Psoas muscle (tissue), 8 donors: ENCODE measurements at places on chromosomes 4 and X. TPM values are rescaled to one million over a fixed set of nuclear protein-coding genes. Genes with fewer than 3 reads are reported as not detected.

DNA sequence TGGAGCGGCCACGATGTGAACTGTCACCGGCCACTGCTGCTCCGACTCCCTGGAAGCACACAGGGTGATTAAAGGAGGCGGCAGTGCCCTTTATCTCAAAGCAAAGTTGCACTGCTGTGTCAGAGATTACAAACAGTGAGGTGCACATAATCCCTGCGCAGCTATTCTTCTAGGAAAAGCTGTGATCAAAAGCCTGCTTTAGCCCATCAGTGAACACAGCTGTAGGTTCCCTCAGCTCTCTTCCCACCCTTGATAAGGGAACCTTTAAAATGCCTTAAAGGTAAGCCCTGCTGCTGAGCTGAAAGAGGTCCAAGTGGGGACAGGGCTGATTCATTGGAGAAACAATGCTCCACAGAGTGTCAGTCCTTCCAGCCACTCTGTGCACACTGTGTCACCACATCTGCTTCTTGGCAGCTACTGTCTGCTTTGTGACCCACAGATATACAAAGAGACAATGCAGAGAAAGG is 127.6 kb downstream of the EIF4E start:
- DNase-seq: no peak
- no peak overlapping the region for H3K4me3 ChIP-seq
- no peaks in the 10 kb centered on the region for H3K27me3 ChIP-seq
- no peak overlapping the region for H3K27ac ChIP-seq

GRCh38 chr4:189124149-189124758 is 816.4 kb upstream of the FRG1 start:
- no peak for DNase-seq
- H3K27ac ChIP-seq: no peak overlapping the region
- H3K36me3 ChIP-seq: no peaks in the 10 kb centered on the region
- no peak overlapping the region for H3K4me3 ChIP-seq
- H3K4me1 ChIP-seq: no peaks in the 10 kb centered on the region

DNA sequence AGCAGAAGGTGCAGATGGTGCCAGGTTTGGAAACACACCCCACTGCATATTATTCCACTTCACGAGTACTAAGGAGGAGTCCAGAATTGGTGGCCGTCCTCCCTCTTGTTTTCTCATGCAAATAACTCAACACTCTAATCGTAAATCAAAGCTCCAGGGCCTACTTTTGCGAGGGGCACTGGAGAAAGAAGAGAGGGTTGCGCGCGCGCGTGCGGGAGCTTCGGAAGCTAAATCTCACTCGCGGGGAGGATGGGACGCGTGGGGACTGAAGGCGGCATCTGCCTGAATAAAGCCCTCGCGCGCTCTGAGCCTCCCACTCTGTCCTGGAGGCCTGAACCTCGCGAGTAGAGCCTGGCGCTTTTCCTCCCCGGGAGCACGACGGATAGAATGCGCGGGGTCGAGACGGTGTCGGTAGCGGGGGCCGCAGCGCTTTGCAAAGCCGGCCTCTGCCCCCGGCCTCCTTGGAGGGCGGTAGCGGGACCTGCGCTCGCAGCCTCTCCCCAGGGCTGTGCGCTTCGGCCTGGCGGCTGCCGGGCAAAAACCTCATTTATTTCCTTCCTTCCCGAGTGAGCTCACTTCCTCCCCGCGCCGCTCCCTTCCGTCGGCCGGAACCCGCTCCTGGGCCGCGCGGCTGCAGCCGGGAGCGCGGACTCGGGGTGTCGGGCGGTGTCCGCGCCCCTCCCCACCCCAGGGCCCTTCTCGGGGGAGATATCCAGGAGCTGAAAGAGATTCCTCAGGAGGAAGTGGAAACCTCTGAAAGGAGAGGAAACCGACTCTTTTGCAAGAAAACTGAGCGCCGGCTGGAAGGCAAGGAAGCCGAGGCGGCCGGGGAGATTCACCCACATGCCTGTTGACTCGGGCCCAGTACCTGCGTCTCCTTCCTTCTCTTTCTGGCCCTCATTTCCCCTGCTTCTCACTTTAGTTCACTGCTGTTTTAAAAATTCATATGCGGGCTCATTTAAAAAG is 20.7 kb downstream of the HAND2 start:
- H3K27me3 ChIP-seq: peaks cover 19% of the 10 kb centered on the region
- H3K36me3 ChIP-seq: no peaks in the 10 kb centered on the region
- H3K4me3 ChIP-seq: peak overlapping the region; percentile 60
- DNase-seq: no peak
- H3K4me1 ChIP-seq: no peaks in the 10 kb centered on the region
- no peak overlapping the region for H3K27ac ChIP-seq

DNA sequence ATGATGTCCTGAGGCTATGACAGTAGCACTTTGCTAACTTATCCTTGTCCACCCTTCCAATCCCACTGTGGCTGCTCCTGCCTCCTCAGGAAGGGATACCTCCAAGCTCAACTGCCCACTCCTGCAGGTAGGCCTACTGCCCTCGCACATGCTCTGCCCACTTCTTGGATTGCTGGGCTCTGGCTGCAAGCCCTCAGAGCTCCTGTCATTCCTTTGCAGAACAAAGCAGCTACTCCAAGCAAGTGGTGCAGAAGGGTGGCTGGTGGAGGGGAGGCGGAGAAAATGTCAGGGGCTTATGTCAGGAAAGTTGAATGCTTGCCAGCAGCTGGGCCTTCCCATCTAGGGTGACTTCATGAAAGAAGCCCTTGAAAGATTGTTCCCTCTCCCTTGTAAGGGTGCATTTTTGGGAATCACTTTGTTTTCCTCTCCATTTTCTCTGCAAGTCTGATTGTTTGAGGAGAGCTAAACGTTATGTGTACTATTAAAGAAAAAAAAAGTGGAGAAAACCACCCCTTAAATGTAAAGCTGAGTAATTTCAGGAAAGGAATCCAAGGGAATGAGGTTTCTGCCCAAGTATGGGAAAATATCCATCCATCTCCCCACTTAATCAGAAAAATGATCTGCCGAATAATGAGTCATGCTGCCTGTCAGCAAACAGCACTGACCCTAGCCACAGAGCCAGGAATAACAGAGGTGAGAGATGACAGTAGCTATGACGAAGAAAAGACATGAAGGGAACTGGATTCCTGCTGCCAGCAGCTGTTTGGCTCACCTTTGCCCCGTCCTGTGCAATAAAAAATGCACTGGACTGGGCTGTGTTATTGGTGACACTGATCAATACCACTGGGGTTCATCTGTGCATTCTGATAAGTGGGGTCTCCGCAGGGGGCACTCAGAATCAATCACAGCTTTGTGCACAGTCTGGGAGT is 102.0 kb downstream of the RTL5 start:
- no peaks in the 10 kb centered on the region for H3K36me3 ChIP-seq
- no peak overlapping the region for H3K4me3 ChIP-seq
- peaks cover 25% of the 10 kb centered on the region for H3K27me3 ChIP-seq
- no peak overlapping the region for H3K27ac ChIP-seq

DNA sequence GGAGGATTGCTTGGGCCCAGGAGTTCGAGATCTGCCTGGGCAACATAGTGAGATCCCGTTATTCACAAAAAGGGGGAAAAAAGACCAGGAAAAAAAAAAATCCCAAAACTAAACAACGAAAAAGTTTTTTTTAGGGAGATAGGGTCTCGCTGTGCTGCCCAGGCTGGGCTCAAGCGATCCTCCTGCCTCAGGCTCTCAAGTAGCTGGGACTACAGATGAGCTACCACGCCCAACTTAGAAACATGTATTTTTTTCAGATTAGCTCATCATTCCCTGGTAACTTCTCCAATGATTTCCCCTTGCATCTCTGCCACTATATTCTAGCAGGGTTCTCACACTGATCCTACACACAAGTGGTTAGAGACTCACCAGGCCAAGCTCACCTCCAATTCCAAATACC is 24.4 kb upstream of the IRAK1 start:
- no peak overlapping the region for H3K4me3 ChIP-seq
- H3K27ac ChIP-seq: peak overlapping the region; percentile 65
- no peaks in the 10 kb centered on the region for H3K27me3 ChIP-seq
- no peaks in the 10 kb centered on the region for H3K36me3 ChIP-seq
- peaks cover 77% of the 10 kb centered on the region for H3K4me1 ChIP-seq

GRCh38 chrX:51743179-51743957 is at the start of gene GSPT2:
GSPT2 (plus strand) TSS chrX:51743442; CDS start chrX:51743627, 185 bp downstream.
- H3K36me3 ChIP-seq: no peaks in the 10 kb centered on the region
- peak within 1 kb of the TSS; percentile 53 for H3K27ac ChIP-seq
- peak within 1 kb of the TSS; percentile 70 for H3K4me3 ChIP-seq
- H3K4me1 ChIP-seq: no peaks in the 10 kb centered on the region
- no peaks in the 10 kb centered on the region for H3K27me3 ChIP-seq

GRCh38 chrX:53438174-53438831 is 4.1 kb upstream of the HSD17B10 start:
- H3K4me3 ChIP-seq: no peak overlapping the region
- DNase-seq: no peak
- H3K4me1 ChIP-seq: peaks cover 5% of the 10 kb centered on the region
- no peak overlapping the region for H3K27ac ChIP-seq
- no peaks in the 10 kb centered on the region for H3K27me3 ChIP-seq

- H3K4me1 ChIP-seq: no peaks in the 10 kb centered on the region
- no peaks in the 10 kb centered on the region for H3K36me3 ChIP-seq
- H3K27me3 ChIP-seq: no peaks in the 10 kb centered on the region
- no peak overlapping the region for H3K4me3 ChIP-seq
- no peak for DNase-seq
Observed at GRCh38 chr4:71066737-71067716, 73.6 kb downstream of the DCK start.

GRCh38 chr4:88219099-88219498 is 60.7 kb upstream of the ABCG2 start:
- no peak overlapping the region for H3K27ac ChIP-seq
- no peak for DNase-seq
- H3K27me3 ChIP-seq: no peaks in the 10 kb centered on the region
- H3K36me3 ChIP-seq: no peaks in the 10 kb centered on the region

DNA sequence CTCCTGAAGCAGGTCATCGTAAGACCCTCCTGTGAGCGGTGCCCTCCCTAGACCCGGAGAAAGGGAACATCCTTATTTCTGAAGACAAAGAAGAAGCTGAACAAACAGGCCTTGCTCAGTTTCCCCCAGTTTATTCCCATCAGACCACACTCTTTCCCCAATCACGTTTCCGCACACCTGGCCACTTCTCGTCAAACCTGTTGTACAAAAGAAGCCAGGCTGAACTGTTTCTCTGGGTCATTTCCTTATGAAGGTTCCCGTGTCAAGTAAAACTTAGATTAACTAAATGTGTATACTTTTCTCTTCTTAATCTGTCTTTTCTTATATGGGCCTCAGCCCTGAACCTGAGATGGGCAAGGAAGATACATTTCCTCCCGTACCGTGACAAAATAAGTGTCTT is 111.6 kb upstream of the ENPP6 start:
- H3K36me3 ChIP-seq: no peaks in the 10 kb centered on the region
- no peak overlapping the region for H3K4me3 ChIP-seq
- no peaks in the 10 kb centered on the region for H3K27me3 ChIP-seq
- DNase-seq: no peak
- peaks cover 17% of the 10 kb centered on the region for H3K4me1 ChIP-seq

DNA sequence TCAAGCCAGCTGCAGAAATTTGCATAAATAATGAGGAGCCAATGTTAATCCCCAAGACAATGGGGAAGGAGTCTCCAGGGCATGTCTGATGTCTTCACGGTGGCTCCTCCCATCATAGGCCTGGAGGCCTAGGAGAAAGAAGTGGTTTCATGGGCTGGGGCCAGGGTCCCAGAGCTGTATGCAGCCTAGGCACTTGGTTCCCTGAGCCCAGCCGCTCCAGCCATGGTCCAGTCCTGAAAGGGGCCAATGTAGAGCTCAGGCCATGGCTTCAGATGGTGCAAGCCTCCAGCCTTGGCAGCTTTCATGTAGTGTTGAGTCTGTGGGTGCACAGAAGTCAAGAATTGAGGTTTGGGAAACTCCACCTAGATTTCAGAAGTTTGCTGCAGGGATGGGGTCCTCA is 628.2 kb upstream of the GRIA3 start:
- no peaks in the 10 kb centered on the region for H3K27me3 ChIP-seq
- no peaks in the 10 kb centered on the region for H3K36me3 ChIP-seq
- no peak overlapping the region for H3K4me3 ChIP-seq
- no peaks in the 10 kb centered on the region for H3K4me1 ChIP-seq
- H3K27ac ChIP-seq: no peak overlapping the region

DNA sequence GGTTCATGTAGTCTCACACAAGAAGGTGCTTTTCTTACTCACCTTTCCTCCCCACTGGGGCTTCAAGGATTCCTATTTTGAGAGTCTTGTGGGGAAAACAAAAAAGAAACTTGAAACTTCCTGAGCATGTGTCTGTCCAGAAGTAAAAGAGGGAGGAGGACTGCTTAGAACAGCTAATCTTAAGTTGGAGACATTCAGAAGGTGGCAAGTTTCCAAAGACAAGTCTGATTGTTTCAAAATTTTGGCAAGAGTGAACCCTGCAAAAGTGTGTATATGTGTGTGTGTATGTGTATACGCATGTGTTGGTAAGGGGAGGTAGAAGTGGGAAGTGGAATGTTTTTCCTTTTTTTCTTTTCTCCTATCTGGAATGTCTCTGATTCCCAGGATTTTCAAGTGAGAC is 189.0 kb upstream of the FRMPD4 start:
- H3K27ac ChIP-seq: no peak overlapping the region
- no peak overlapping the region for H3K4me3 ChIP-seq
- no peaks in the 10 kb centered on the region for H3K4me1 ChIP-seq
- no peaks in the 10 kb centered on the region for H3K36me3 ChIP-seq
- H3K27me3 ChIP-seq: no peaks in the 10 kb centered on the region

DNA sequence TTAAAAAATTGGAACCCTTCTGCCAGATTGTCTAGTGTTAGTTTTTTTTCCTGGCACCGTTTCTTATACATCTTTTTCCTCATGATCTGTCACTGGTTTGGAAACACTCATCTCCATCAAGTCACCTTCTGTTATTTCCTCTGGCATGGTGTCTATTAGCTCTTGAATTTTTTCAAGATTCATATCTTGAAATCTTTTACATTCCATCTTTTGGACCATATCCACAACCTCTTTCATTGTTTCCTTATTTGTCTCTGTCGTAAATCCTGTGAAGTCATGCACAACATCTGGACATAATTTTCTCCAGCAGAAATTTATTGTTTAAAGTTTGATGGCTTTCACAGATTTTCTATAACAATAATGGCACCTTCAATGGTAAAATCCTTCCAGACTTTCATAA is 10.2 kb upstream of the TMEM185A start:
- H3K36me3 ChIP-seq: no peaks in the 10 kb centered on the region
- H3K4me3 ChIP-seq: no peak overlapping the region
- H3K27ac ChIP-seq: no peak overlapping the region
- H3K27me3 ChIP-seq: no peaks in the 10 kb centered on the region

DNA sequence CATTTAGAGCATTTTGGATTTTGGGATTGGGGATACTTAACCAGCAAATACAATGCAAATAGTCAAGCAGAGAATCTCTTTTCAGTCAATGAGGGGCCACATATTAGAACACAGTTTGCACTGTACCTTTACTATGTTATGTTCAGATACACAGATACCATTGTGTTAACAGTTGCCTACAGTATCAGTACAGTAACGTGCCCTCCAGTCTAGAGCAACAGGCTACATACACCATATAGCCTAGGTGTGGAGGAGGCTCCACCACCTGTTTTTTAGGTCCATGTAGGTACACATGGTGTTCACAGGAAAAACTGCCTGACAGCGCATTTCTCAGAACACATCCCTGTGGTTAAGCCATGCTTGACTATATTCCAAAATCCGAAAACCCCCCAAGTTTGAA is 9.1 kb downstream of the GRPEL1 start:
- no peaks in the 10 kb centered on the region for H3K27me3 ChIP-seq
- no peak overlapping the region for H3K27ac ChIP-seq
- no peaks in the 10 kb centered on the region for H3K4me1 ChIP-seq
- H3K36me3 ChIP-seq: peaks cover 18% of the 10 kb centered on the region

GRCh38 chr4:148341980-148342800 is 100.0 kb downstream of the NR3C2 start:
- H3K36me3 ChIP-seq: no peaks in the 10 kb centered on the region
- H3K27ac ChIP-seq: no peak overlapping the region
- no peak overlapping the region for H3K4me3 ChIP-seq
- no peaks in the 10 kb centered on the region for H3K27me3 ChIP-seq
- H3K4me1 ChIP-seq: peaks cover 20% of the 10 kb centered on the region

The RPA4 gene
- not detected for total RNA-seq

The RBM3 gene
- 206 TPM for total RNA-seq

The STS gene
- 13.8 TPM for total RNA-seq

The DDIT4L gene
- total RNA-seq: 403 TPM

The TMSB15A gene
- total RNA-seq: not detected

The MAGEC1 gene
- total RNA-seq: not detected

The FGF13 gene
- total RNA-seq: 33.1 TPM
